Fibroblast of the conjunctiva (primary cell): ENCODE measurements at places on chromosomes 13 and 19.

DNA sequence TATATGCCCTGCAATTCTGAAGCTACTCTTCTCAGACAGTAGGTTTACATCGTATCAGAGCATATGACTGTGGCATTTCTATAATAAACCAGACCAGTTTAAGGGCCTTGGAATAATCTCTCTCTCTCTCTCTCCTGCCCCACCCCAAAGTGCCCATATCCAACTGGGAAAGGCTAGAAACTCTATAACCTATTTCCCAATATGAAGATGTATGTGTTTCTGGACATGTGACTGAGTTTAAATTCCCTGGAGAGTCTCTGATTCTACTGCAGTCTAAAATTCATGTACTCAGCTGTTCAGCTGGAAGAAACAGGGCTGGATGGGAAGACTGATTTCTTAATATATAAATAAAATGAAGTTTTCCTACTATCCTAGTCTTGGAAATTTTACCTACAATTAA is 91.9 kb upstream of the MBNL2 start:
- DNase-seq, result no peak

- DNase-seq, result no peak
Observed at GRCh38 chr13:76168661-76169060, 532.5 kb downstream of the LMO7 start.

DNA sequence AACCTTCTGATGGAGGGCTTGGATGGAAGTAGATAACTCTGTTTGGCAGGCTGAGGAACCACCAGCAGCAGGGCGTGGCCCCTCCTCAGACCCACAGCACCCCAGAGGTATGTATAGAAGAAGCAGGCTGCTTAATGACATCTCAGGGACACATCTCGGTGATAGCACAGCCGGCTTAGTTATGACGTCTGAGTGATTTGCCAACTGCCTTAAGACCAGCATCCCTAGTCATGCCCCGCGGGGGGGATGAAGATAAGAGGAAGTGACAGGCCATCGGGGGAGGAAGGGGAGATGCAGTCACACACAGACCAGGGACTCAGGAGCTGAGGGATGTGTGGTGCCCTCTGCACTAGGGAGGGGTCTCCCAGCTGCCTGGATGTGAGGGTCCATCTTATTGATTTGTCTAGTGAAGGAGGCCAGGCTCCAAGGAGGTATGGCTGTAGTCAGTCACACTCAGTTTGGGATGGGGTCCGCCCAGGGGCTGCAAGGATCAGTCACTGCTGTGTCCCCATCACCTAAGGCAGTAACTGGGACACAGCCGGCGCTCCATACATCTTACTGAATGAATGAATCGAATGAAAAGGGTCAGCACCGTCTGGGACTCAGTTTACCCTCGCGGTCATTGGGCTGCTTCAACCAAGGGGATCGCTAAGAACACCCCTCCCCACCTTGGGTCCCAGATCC is 19.2 kb upstream of the ERCC1 start:
- DNase-seq, result no peak

DNA sequence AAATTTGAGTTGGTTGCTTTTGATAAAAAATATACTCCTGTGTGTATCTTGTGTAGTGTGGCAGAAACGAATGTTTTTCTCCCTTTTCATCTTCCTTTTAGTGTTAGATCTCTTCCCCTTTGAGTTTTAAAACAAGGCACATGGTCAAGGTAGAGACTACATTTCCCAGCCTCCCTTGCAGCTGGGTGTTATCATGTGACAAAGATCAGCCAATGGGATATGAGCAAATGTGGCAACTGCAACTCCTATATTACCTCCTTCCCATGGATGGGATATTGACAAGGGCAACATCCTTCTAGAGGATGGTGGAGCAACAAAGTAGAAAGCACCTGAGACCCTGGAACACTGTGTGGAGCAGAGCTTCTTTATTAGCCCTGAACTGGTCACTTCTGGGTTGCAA is 42.4 kb downstream of the ADGRE3 start:
- no peak for DNase-seq

DNA sequence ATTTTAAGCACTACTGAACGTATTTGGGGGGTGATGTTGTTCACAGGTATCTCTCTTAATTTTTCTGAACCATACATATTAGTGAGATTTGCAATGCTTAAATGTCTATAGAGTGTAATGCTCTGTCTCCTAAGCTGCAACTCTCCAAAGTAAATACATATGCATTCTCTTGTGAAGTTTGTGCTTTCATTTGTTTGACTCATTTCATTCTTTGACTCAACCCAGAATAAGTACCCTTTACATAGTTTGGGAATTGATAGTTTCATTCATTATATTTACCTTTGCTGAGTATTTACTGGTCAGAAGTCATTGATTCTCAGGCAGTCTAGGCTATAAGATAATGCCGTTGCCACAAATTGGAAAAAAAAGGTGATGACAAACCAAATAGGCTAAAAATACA is 406.9 kb downstream of the FGF9 start:
- no peak for DNase-seq

DNA sequence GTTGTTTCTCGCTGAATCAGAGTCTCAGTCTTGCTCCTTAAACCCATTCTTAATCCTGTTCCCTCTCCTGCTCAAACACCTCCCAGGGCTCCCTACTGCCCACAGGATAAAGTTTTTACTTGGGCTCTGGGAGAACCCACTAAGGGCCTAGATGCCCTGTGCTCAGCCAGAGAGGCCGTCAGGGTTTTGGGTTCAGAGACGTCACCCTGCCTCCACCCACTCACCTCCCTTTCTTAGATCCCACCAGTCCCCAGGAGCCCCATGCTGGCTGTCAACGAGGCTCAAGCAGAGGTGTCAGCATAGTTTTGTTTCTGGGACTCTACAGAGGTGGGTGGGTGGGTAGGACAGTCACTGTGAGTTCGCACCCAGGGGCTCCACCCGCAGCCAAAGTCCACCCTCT is 15.5 kb upstream of the CYP4F2 start:
- no peak for DNase-seq
